ENCODE measurements at places on chromosomes 4 and X.
A peak's percentile ranks its signal among the peaks of the same experiment; 100 is the strongest.

GRCh38 chrX:8345473-8345872 is 119.2 kb upstream of the VCX3B start:
- no peak for DNase-seq

DNA sequence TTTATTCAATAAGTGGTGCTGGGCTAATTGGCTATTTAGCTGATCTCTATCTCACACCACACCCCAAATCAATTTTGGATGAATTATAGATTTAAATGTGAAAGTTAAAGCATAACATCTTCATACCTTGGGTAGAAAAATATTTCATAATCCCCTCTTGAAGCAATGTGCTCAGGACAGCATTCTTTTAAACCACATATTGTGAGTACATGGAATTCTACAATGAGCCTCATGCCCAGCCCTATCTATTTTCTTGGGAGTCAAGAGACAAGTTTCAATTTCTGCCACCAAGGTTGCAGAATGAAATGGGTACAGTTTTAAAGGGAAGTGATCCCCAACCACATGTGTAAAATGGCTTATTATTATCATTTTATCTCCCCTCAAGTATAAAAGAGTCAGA is 30.6 kb upstream of the GPRIN3 start:
- DNase-seq, result no peak

- DNase-seq, result no peak
These were observed 213.7 kb downstream of the FSTL5 start for GRCh38 chr4:161949946-161950725.

DNA sequence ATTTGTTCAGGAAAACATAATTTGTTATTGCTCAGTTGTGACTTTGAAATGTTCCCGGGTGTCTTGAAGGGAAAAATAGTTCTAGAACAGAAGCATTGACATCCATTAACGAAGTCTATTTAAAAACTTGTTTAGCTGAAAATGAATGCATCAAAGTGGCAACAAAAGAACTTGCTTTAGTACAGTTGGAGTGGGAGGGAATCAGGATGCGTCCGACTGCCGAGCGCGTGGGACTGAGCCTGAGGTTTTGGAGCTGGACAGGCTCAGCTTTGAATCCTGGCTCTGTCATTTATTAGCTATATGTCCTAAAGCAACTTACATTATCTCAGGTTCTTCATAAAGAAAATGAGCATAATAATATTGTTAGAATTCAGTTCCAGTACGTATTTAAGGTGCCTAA is 9.0 kb upstream of the ERVMER34-1 start:
- DNase-seq, result no peak

GRCh38 chr4:80094191-80094590 is 21.2 kb upstream of the ANTXR2 start:
- no peak for DNase-seq

DNA sequence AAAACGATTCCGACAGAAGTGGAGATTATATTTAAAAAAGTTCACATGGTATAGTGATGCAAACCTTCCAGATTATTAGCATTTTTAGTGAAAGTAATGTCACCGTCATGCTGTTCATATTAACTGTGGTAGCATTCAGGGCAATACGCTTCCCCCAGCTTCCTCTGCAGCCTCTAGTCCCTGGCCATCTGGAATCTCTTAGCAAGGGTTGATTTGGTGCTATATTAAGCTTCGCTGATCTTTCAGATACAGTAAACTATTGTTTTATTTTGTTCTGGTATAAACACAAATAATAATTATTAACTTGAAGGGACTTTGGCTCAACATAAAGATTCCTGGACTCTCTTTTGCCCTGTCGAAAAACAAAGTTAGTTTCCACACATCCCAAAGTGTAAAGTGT is 1080.5 kb upstream of the TENM3 start:
- no peak for DNase-seq

DNA sequence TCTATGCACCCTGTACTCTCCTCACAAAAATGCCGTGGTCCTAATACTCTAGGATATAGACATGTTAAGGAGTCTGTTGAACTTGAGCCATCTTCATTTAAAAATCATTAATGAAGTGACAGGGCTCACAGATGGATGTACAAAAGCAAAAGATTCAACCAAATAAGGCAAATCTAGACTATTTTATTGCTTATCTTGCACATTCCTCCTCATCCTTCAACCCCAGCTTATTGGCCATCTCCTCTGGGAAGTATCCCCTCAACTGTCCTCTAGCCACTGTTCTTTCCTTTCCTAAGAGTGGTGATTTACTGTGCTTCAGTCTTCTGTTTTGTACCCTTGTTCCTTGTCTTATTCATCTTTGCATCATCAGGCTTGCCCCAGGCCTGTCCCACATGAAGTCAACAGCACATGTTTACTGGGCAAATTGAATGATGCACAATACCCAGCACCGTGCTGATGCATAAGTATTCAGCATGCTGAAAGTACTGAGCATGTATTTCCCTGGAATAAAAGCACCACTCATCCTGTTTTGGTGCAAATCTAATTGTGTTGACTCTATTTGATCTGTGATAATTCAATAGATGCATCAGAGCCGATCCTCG is 287.3 kb upstream of the CLNK start:
- no peak for DNase-seq

GRCh38 chrX:47143894-47144625 is 442 bp downstream of the NDUFB11 start:
- peak; percentile 60 for DNase-seq

DNA sequence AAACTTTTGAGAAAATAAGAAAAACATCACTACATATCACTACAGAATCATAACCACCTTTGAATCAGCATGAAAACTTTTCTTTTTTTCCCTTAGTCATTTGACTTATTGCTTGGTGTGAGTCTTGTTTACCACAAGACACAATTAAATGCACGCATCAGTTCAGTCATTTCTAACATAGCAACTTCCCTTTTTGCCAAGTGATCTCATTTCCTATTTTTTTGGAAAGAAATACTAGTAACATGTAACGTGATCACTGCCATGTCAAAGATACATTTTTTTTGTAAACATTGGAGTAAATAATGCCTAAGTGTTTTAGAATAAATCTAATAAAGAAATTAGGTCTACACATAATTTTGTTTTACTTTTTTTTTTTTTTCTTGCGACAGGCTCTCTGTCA is 5.1 kb upstream of the CXCL8 start:
- no peak for DNase-seq

DNA sequence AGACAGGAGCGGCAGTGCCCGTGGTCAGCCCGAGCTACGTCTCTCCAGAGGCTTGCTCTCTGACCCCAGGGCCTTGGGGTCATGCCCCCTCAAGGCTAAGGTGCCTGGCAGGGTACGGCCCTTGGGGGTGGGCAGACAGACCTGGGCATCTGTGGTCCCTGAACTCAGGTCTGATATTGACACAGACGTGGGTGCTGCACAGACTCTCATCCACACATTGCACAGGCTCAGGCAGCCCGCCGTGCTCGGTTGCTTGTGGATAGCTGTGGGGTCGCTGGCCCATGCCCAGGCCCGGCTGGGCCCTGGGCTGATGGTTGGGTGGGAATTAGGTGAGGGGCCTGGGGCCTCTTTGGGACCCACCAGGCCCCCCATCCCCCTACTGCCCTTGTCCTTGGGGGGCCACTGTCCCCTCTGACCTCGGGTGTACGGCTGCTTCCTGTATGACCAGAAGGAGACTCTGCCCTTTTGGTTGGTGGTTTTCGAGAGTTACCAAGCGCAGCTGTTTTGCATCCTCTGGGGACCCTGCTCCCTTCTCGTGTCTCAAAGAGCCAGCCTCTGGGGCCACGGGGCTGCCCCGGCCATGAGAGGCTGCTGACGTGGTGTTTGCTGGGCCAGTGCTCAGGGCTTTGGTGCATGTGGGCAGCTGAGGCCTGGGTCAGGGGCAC is 10.1 kb downstream of the FGFRL1 start:
- peak; percentile 71 for DNase-seq

DNA sequence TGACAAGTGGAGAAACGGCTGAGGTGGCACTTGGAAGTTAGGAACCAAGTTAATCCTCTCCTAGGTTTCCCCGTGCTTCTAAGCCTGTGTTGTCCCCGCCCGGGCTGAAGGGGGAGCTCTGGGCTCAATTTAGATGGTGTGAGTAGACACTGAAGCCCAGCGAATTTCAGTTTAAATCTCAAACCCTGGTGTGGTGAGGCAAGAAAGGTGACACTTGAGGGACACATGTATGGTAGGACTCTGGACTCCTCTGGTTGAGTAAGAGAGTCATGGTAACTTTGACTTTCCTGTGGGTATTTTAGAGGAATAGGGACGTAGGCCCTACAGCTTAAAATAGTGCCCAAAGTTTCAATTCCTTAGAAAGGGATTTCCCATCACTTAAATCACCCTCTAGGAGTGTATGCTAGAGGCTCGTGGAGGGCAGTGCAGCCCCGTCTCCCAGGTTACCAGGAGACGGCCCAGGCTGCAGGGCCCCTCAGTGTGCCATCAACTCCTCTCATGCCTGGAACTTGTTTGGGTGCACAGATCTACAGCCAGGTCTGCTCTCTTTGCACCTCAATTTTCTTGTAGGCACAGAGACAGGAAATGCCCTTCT is 24.0 kb downstream of the HAND2 start:
- DNase-seq, result no peak

DNA sequence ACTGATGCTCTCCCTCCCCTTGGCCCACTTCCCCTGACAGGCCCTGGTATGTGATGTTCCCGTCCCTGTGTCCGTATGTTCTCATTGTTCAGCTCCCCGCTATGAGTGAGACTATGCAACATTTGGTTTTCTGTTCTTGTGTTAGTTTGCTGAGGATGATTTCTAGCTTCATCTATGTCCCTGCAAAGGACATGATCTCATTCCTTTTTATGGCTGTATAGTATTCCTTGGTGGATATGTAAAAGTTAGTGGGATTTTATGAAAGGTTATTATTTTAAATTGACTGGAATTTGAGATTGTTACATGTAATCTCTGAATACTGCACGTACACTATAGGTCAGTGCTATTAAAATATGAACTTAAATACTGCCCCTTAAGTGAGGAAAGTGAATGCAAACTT is 184.0 kb downstream of the WDFY3 start:
- no peak for DNase-seq

DNA sequence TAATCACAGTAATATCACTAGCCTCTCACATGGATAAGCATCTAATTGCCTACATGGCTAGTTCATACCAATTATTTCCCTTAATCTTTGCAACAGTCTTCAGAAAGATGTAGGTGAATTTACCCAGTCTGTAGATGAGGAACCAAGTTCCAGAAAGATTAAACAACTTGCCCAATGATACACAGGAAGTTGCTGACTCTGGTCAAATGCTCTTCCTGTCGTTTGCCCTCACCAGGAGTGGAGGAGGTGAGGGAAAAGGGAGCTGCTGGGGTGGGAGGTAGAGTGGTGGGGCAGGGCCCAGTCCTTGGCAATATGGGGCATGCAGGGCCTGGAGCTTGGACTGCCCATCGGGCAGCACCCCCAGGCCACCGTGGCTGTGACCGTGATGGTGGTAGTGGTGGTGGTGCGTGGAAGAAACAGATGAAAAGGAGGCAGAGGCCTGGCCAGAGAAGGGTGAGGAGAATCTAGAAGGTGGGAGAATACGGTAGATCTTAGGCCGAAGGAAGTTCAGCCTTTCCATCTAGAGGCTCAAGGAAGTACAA is 2.3 kb upstream of the KDM5C start:
- DNase-seq, result no peak

- no peak for DNase-seq
These were observed 29.5 kb downstream of the FHDC1 start for GRCh38 chr4:152965611-152966010.

GRCh38 chrX:75986976-75987375 is 185.9 kb upstream of the PBDC1 start:
- DNase-seq, result no peak

DNA sequence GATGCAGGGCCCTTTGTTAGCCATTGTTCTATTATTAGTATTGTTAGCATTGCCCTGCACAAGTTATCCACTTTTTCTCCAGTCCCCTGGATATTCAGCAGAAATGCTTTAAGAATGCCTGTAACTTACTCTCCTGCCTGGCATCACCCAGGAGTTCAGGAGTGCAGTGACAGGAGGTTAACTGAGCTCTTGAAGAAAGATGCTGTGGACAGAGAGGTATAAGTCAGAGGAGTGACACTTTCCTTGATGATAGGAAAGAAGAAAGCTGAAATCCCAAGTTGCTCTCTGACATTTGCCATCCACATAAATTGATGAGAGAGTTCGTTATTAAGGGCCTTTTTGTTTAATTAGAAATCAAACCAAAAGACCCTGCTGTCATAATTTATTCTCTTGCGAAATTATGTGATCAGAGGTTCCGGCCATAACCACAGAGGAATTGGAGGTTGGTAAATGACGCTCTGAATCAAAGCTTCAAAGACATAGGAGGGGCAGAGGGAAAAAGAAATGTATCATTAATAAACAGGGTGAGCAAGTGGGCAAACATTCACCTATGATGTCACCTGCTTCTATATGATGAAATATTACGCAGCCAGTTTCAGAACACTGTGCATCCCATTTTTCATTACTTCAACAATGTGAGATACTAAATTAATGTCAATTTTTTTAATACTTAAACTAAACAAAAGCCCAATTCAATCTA is 230.2 kb upstream of the JADE1 start:
- DNase-seq, result no peak

- no peak for DNase-seq
These were observed 16.4 kb downstream of the SCARB2 start for GRCh38 chr4:76197031-76197743.

DNA sequence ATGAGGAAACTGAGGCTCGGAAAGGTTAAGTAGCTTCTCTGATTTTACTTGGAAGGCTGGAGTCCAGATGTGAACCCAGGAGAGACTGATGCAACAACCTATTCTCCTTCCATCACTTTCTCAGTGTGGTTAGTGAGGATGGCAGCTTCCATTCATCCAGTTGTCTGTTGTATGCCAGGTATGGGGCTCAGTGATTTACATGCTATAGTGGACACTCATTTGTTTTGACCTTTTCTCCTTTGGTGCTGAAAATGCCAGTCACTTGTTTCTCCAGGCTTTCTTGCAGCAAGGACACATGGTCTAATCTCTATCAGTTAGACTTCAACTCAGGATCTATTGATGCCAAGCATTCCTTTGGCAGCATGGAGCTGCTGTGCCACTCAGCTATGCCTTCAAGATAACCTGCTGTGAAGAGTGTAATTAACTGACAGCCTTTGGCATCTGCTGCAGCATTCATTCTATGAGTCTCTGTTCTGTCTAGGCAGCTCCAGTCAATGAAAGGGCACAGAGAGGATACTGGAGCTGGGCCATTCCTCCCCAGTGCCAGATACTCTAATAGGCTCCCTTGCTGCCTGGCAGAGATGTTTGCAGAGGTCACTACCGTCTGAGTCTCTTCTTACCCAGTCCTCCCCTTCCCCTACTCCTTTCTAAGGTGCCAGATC is 11.0 kb upstream of the CWH43 start:
- no peak for DNase-seq

- DNase-seq, result no peak
These were observed 665.3 kb downstream of the STPG2 start for GRCh38 chr4:97477974-97478373.

DNA sequence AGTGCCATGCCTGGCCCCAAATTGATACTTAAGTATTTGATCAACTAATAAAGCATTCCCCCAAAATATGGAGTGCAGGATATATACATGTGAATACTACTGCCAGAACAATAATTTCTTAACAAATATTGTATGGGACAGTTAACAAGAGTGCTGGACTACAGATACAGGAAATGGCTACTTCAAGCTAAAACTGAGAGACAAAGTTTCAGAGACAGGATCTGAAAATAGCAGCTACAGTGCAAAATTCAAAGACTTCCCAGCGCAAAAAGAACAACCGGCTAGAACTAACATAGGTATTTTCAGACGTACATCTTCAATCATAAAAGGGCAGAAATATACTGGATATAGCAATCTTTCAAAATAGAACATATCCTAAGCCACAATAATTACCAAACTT is 6.3 kb downstream of the ATRX start:
- no peak for DNase-seq
